ENCODE measurements at places on chromosomes 1 and 21.

- no peak for DNase-seq
Observed at GRCh38 chr1:232193451-232193783, 436.5 kb downstream of the SIPA1L2 start.

- peak; percentile 51 for DNase-seq
Observed at GRCh38 chr1:156149374-156150332, 3.7 kb upstream of the SEMA4A start.

GRCh38 chr21:44756423-44757185 is 45.0 kb downstream of the UBE2G2 start:
- DNase-seq: no peak

- DNase-seq: no peak
Observed at GRCh38 chr1:185969524-185969991, 235.4 kb downstream of the HMCN1 start.

GRCh38 chr1:147162093-147162492 is 10.2 kb downstream of the PRKAB2 start:
- DNase-seq: no peak

DNA sequence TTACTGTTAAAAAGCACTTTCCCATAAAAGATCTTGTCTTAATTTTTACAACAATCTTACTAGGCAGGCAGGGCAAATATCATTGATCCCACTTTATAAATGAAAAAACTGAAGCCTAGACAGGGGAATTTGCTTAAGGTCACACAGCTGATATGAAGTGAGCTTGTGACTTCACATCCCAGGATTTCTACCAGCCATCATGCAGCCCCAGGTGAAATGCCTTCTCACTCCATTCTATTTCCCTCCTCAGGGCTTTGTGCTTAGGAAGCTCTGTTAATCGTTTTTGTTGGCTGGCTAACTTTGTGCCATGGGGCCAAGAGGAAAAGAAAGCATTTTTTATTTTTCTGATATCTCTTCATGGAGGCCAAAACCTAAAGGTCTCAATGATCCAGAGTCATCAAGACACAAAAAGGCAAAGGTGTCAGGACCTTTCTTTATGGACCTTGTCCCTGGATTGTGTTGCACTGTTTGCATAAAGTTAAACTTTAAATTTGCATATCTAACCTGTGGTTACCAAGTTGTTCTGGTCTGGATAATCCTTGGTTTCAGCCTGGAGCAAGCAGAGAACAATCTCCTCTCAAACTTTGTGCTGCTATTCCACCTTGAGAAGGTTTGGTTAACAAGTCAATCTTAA is 44.8 kb upstream of the ZNF326 start:
- DNase-seq: no peak

DNA sequence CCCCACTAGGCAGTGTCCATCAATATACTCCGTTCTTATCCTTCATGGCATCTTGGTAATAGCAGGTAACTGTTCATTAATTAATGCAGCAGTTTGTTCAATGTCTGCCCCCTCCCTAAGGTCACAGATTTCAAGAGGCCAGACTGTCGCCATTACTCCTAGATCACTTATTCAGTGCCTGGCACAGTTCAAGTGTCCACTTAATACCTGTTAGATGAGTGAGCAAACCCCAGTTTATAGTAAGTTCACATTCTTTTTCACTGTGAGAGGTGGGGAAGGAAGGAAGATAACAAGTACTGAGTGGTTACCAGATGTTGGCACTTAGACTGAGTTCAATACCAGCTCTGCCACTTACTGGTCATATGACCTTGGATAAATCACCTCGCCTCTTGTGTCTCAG is 36.4 kb downstream of the OPRD1 start:
- no peak for DNase-seq

GRCh38 chr1:229625071-229625914 is 629 bp downstream of the TAF5L start:
- DNase-seq: peak; percentile 62

GRCh38 chr1:66175098-66175497 is 358.9 kb upstream of the SGIP1 start:
- no peak for DNase-seq

DNA sequence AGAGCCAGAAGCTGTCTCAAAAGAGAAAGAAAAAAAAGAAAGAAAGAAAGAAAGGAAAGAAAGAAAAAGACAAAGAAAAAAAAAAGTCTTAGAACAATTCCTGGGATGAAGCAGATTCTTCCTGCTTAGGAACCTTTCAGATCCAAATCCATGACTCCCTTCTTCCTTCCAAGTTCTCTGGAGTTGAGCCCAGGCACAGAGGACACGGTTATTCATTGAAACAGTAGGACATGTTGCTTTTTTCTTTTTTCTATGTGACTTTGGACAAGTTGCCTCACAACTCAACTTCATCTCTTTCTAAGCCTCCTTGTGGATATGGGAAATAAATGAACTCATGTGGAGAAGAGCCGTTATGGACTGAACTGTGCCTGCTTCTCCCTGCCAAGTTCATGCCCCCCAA is 14.7 kb upstream of the TNFRSF8 start:
- DNase-seq: no peak

DNA sequence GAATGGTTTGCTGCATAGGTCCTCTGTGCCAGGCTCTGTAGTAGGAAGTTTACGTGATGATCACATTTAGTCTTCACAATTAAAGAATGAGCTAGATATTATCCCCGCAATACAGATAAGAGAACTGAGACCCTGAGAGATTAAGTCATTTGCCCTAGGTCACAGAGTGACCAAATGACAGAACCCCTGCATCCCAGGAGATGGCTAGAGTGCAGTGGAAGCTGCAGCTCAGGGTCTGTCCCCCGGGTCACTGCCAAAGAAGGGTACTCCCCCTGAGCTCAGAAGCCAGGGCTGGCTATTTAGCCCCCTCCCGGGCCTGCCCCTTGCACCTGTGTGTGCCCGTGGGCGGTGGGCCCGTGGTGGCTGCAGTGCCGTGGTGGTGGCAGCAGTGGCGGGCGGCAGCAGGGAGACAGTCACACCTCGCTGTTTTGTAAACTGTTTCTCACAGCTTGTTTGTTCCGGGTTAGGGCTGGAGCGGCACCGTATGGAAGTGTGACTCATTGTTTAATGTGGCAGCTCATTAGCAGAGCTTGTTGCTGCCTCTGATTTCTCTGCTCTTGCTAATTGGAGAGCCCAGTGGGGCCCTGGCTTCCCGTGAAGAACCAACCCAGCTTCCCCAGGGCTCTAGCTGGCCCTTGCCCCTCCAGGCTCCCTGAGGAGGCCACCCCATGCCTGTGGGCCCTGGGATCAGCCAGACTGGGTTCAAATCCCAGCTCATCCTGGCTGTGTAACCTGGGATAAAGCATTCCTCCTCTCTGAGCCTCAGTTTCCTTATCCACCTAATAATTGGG is 19.3 kb upstream of the FOXO6 start:
- no peak for DNase-seq

DNA sequence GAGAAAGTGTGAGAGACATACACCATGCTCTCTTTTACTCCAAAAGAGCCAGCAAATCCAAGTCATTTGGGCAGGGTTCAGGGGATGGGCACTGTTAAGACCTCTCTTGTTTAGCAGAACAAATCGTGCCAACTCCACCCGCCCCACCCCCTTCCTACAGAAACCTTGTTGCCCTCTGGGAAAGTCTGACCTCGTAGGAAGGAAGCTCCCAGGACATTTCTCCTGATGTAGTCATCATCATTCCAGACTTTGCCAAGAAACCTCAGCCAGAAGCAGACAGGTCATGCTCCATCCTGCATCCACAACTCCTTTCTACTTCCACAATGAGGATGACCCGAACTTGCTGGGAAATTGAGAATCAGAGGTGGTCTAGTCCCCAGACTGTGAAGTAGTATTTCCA is 57.7 kb downstream of the UBE2T start:
- DNase-seq: no peak

- no peak for DNase-seq
Observed at GRCh38 chr1:8525216-8525557, 207.3 kb downstream of the SLC45A1 start.

DNA sequence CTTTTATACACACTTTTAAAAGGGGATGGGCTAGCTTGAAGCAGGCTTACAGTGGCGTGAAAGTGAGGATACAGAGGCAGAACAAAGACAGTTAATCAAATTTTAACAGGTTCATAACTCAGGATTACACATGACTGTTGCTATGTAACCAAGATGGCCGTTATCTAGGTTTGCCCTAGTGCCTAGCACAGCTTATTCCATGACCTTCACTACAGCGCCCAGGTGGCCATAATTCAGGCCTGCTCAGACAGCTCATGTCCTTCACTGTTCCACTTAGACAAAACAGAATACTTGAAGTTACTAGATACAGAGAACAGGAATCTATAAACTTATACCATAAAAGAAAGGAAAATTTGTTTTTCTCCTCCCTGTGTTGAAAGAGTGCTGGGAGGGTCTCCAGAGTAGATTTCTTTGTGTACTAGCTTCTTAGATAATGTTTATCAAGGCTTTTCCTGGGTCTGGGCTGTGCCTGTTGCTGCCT is 6.2 kb upstream of the SPRR2F start:
- no peak for DNase-seq

GRCh38 chr21:38376235-38376634 is 119.4 kb downstream of the KCNJ15 start:
- DNase-seq: no peak

DNA sequence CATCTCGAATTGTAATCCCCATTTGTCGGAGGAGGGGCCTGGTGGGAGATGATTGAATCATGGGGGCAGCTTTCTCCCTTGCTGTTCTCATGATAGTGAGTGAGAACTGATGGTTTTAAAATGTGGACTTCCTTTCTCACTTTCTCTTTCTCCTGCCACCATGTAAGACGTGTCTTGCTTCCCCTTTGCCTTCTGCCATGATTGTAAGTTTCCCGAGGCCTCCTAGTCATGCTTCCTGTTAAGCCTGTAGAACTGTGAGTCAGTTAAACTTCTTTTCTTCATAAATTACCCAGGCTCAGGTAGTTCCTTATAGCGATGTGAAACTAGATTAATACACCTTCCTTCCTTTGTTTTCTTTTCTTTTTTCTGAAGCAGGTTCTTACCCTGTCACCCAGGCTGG is 13.9 kb downstream of the DNAJC6 start:
- no peak for DNase-seq

DNA sequence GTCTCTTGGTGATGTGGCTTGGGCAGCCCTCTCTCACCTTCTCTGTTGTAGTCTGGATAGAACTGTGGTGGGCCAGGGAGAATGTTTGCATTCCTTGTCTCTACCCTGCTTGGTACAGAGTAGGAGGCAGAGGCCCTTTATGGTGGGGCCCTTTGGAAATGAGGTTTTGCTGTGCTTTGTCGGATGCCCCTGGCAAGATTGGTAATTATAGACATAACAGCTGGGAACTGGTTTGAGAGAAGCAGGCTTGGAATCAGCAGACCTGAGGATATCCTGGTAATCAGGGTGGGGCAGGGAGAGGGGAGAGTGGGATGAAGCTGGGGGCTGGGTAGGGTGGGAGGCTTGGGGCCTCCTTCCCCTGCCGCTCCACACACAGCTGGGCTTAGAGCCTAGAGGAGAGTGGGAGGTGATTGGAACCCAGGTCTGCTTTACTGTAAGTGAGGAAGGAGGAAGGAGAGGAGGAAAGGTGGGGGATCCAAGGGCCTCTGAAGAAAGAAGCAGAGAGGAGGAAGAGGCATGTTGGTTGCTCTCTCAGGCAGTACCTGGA is 5.0 kb downstream of the VANGL2 start:
- no peak for DNase-seq

GRCh38 chr1:245558069-245558468 is 403.3 kb downstream of the KIF26B start:
- no peak for DNase-seq

GRCh38 chr1:54278941-54279422 is 79.0 kb downstream of the MRPL37 start:
- no peak for DNase-seq

- DNase-seq: no peak
Observed at GRCh38 chr1:45302505-45303150, 24.1 kb upstream of the HPDL start.

DNA sequence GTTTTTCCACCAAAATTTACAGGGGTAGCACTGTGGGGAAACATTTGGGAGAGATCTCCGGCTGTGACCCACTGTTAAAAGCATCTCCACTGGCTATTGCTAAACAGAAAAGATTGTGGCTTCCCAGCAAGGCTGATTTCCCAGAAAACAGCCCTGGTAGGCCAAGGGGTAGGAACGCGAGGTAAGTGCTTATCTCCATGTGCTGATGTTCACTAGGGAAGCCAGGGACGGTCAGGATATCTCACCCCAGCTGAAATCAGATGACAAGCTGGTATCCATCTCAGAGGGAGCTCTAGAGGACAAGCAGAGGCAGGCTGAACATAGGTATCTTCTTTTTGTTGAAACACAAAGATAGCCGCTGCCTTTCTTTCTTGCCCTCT is 63.6 kb downstream of the MIS18A start:
- no peak for DNase-seq

DNA sequence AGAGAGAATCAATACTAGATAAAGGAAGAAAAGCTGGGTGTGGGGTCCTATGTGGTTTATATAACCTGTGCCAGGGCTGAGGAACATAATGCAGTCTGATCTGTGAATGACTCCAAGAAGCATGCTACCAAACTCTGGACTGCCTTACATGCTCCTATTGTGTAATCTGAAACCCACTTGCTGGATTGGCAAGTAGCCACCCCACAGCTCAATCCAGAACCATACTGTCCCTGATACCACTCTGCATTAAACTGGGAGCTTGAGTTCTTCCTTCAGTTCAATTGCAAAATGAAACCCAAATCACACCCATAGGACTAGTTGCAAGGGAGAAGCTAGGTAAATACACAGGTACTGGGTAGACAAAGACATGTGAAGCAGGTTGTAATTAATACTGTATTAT is 115.4 kb upstream of the NEGR1 start:
- DNase-seq: no peak

GRCh38 chr1:48775831-48776392 is 779 bp downstream of the BEND5 start:
- DNase-seq: no peak

DNA sequence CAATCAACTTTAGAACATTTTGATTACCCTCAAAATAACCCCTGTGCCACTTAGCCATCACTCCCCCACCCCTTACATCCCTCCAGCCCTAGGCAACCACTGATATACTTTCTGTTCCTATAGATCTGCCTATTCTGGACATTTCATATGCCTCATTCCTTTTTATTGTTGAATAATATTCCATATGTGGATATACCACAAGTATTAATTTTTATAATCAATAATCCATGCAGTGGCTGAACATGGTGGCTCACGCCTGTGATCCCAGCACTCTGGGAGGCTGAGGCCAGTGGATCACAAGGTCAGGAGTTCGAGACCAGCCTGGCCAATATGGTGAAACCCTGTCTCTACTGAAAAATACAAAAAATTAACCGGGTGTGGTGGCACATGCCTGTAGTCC is 20.1 kb upstream of the MED18 start:
- no peak for DNase-seq

GRCh38 chr1:9842073-9842711 is 18.4 kb upstream of the CLSTN1 start:
- no peak for DNase-seq

DNA sequence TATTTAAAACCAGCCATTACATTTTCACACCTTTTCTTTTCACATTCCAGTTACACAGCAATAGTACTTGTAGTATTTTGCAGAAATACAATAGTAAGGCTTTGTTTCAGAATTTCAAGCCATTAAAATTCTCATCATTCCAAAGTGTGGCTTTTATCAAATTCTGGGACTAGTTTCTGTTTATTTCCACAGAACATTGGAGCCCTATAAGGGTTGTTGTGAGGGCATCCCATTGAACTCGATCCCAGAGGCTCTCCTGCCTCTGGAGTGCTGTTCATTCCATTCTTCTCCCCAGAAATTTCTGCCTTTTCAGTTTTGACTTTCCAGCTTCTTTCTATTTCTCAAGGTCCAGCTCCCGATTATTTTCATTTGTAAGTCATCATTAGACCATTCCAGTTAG is 645.5 kb downstream of the ADGRL2 start:
- DNase-seq: no peak

GRCh38 chr1:156368157-156368658 is 803 bp upstream of the RHBG start:
- no peak for DNase-seq

- no peak for DNase-seq
Observed at GRCh38 chr21:37028570-37028969, 22.1 kb downstream of the RIPPLY3 start.

Measured in GM12892 (cell line).